Natural killer cell (primary cell): ENCODE measurements at places on chromosomes 6 and 20. TPM values are rescaled to one million over a fixed set of nuclear protein-coding genes. Genes with fewer than 3 reads are reported as not detected.

GRCh38 chr6:138101946-138102731, 5.1 kb downstream of the PERP start:
- H3K4me3 ChIP-seq: no peak overlapping the region
- peaks cover 17% of the 10 kb centered on the region for H3K27me3 ChIP-seq
- peaks cover 4% of the 10 kb centered on the region for H3K4me1 ChIP-seq
- H3K36me3 ChIP-seq: no peaks in the 10 kb centered on the region
- no peak for DNase-seq

GRCh38 chr6:134034961-134035822, 17.2 kb downstream of the SLC2A12 start:
- H3K27me3 ChIP-seq: no peaks in the 10 kb centered on the region
- peaks cover 5% of the 10 kb centered on the region for H3K4me1 ChIP-seq
- H3K27ac ChIP-seq: no peak overlapping the region
- no peaks in the 10 kb centered on the region for H3K36me3 ChIP-seq
- DNase-seq: no peak
- no peak overlapping the region for H3K4me3 ChIP-seq

- H3K4me3 ChIP-seq: no peak overlapping the region
- DNase-seq: no peak
- no peak overlapping the region for H3K27ac ChIP-seq
- no peaks in the 10 kb centered on the region for H3K36me3 ChIP-seq
- H3K27me3 ChIP-seq: no peaks in the 10 kb centered on the region
- peaks cover 15% of the 10 kb centered on the region for H3K4me1 ChIP-seq
Observed at GRCh38 chr20:19073584-19074218, 138.7 kb upstream of the SLC24A3 start.

- H3K27ac ChIP-seq: no peak overlapping the region
- peaks cover 2% of the 10 kb centered on the region for H3K27me3 ChIP-seq
- no peak overlapping the region for H3K4me3 ChIP-seq
- H3K4me1 ChIP-seq: no peaks in the 10 kb centered on the region
Observed at GRCh38 chr20:5918856-5919625, 31.3 kb downstream of the TRMT6 start.

GRCh38 chr6:56595490-56596122, 47.1 kb downstream of the DST start:
- DNase-seq: no peak
- no peak overlapping the region for H3K27ac ChIP-seq
- H3K4me3 ChIP-seq: no peak overlapping the region
- no peaks in the 10 kb centered on the region for H3K36me3 ChIP-seq

DNA sequence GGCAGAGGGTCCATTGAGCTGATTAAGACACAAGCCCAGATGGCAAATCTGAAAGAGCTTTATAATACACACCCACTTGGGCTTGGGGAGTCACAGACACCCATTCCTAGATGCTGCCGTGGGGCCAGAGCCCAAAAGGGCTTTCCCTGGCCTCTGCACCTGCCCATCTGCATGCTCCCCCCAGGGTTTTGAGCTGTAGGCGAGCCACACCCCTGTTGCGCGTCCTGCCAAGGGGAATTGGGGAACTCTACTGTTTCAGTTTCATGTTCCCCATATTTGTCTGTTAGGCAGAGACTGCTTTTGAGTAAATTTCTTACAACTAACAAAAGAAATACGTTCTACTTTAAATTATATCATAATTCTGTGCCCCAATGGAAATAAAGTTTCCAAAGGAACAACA, 52.9 kb upstream of the FNDC1 start:
- H3K4me1 ChIP-seq: peaks cover 52% of the 10 kb centered on the region
- H3K27ac ChIP-seq: peak overlapping the region; percentile 94
- no peaks in the 10 kb centered on the region for H3K27me3 ChIP-seq
- no peak overlapping the region for H3K4me3 ChIP-seq

GRCh38 chr20:19137641-19138040, 74.8 kb upstream of the SLC24A3 start:
- no peak overlapping the region for H3K4me3 ChIP-seq
- H3K4me1 ChIP-seq: no peaks in the 10 kb centered on the region
- no peak for DNase-seq
- H3K27ac ChIP-seq: no peak overlapping the region
- no peaks in the 10 kb centered on the region for H3K36me3 ChIP-seq
- H3K27me3 ChIP-seq: no peaks in the 10 kb centered on the region

GRCh38 chr20:47054945-47055344, 160.3 kb downstream of the EYA2 start:
- H3K4me1 ChIP-seq: no peaks in the 10 kb centered on the region
- no peak for DNase-seq
- H3K27ac ChIP-seq: no peak overlapping the region
- no peaks in the 10 kb centered on the region for H3K27me3 ChIP-seq
- H3K36me3 ChIP-seq: no peaks in the 10 kb centered on the region

The PPP1R3G gene
- total RNA-seq: not detected

The EPHA7 gene
- total RNA-seq: not detected

The WASF1 gene
- 0.25 TPM for total RNA-seq

The PLA2G7 gene
- total RNA-seq: not detected
